ENCODE measurements at places on chromosomes 2 and 18.
A peak's percentile ranks its signal among the peaks of the same experiment; 100 is the strongest.

GRCh38 chr2:186934420-186934819, 85.5 kb upstream of the ZSWIM2 start:
- DNase-seq: no peak

- DNase-seq: no peak
Measured at GRCh38 chr2:38658613-38659012, 7.3 kb upstream of the GALM start.

DNA sequence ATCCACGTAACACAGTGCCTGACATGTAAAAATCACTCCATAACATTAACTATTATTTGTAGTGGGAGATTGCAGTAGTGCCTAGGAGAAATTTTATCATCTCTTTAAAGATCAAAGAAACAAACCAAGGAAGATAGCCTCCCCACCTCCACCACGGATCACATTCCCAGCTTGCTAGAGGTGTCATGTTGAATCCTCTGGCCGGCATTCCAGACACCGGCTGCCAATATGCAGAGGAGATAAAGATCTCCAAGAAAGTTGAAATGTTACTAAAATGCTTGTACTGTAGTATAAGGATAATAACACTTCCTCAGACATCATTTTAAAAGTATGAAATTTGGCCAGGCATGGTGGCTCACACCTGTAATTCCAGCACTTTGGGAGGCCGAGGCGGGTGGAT, 6.1 kb upstream of the ATG16L1 start:
- no peak for DNase-seq

GRCh38 chr2:174678395-174678794, 80.8 kb upstream of the WIPF1 start:
- no peak for DNase-seq

DNA sequence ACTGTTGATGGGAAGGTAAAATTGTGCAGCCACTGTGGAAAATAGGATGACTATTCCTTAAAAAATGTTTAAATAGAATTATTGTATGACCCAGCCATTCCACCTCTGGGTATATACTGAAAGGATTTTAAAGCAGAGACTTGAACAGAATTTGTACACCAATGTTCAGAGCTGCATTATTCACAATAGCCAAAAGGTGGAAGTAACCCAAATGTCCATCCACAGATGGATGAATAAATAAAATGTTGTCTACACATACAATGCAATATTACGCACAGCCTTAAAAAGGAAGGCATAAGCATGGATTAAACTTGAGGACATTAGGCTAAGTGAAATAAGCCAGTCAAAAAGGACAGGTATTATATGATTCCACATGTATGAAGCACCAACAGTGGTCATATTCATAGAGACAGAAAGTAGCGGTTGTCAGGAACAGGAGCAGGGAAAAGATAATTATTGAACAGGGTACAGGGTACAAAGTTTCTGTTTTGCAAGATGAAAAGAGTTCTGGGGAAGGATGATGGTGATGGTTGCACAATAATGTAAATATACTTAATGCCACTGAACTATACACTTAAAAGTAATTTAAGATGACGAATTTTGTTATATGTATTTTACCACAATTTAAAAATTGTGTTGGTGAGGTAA, 39.4 kb downstream of the EVA1A start:
- no peak for DNase-seq

DNA sequence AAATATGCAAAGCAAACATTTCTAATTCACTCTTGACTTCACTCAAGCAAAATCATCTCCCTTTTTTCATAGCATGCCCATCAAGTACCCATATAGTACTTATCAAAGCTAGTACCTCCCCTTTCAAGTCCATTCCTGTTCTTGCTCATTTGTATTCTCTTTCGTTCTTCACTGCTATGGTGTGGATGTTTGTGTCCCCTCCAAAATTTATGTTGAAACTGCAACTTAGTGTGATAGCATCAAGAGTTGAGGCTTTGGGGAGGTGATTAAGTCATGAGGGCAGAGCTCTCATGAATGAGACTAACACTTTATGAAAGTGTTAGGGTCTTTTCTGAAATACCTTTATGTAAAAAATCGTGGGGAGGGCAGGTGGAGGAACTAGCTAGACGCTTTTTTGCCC, 52.9 kb downstream of the RNU4ATAC start:
- DNase-seq: no peak

DNA sequence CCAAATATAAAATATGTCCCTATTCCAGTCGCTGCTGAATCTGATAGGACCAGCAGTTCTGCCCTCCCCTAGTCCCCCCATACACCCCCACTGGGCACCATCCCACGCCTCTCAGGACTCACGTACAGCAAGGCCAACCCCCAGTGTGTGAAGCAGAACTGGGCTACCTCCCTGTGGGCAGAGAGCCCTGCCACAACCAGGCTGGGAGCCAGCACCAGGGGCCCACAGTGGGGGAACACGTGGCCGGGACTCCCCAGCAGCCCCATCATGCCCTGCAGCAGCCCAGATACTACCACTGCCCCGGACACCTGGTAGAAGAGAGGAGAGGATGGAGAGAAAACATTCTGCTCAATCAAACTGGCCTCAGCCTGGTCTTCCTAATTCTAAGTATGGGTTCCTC, 1.3 kb downstream of the SLC23A3 start:
- DNase-seq: no peak

GRCh38 chr2:143603846-143604565, 474.8 kb downstream of the ARHGAP15 start:
- DNase-seq: no peak

- DNase-seq: no peak
Measured at GRCh38 chr2:212223696-212224095, 314.9 kb downstream of the ERBB4 start.

DNA sequence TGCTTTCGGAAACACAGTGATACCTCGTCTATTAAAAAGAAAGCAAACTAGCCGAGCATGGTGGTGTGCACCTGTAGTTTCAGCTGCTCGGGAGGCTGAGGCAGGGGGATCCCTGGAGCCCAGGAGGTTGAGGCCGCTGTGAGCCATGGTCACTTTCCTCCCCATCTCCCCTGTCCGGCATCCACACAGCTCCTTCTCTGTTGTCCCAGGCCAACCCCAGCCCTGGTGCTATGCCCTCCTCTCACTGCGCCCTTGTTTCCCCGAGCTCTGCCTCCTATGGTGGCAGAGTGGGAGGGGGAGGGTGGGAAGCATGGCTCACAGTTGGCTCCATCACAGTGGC, 15.4 kb downstream of the RTP5 start:
- no peak for DNase-seq

- no peak for DNase-seq
Measured at GRCh38 chr2:215697496-215697895, 261.6 kb upstream of the FN1 start.

DNA sequence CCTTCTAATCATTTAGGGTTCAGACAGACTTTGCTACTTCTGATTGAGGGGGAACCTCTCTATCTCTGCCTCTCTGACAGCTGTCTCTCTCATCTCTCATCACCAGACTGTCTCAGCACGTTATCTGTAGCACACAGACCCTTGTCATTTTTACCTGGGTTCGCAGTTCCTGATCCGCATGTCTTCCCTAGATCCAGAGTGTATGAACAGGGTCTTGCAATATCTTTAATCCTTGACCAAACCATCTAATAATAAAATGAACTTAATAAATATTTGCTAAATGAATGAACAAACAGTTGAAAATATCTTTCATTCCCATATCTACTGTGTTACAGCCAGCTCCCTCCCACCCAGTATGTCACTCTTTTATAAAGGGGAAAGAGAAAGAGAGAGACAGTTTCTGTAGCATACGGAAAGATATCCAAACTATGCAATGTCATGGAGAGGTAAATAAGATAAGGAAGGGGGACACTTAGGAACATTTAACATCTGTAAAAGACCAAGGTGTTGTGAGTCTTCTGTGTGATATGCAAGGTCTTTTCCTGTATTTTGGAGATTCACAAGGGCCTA, 507.6 kb downstream of the SUCLG1 start:
- DNase-seq: no peak

DNA sequence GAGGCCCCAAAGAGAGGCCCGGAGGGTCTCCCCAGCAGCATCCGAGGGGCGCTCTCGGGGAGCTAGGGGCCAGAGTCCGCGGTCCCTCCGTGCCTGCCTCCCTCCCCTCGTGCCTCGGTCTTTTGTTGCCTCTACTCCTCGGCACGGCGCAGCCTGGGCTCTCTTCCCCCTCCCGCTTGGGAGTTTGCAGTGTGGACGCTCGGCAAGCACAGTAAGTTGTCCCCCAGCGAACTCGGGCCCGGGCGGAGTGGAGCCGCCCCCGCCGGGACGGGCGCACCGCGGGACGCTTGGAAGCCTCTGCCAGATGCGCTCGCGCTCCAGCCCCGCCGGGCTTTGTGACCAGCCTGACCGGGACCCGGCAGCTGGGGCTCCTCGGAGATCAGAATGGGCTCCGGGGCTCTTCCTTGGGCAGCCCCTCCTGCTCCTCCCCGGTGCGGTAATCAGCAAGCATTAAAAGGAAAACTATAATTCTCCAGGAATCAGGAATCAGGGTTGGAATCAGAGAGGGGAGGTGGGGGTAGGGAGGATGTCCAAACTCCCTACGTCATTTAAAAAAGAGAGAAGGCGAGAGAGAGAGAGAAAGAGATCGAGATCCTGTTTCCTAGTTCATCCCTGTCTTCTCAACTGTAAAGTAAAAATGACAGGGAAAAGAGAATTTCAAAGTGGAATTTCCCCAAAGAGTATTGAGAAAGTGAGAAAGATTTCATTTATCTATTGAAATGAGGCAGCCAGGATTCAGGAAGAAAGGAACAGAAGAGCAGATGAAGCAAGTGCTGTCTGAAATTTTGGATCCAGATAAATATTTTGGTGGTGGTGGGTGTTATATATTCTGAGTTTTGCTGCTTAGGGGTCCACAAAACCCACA, 786 bp upstream of the TMEM200C start:
- no peak for DNase-seq

GRCh38 chr2:191950132-191950874, 103.4 kb upstream of the CAVIN2 start:
- no peak for DNase-seq

DNA sequence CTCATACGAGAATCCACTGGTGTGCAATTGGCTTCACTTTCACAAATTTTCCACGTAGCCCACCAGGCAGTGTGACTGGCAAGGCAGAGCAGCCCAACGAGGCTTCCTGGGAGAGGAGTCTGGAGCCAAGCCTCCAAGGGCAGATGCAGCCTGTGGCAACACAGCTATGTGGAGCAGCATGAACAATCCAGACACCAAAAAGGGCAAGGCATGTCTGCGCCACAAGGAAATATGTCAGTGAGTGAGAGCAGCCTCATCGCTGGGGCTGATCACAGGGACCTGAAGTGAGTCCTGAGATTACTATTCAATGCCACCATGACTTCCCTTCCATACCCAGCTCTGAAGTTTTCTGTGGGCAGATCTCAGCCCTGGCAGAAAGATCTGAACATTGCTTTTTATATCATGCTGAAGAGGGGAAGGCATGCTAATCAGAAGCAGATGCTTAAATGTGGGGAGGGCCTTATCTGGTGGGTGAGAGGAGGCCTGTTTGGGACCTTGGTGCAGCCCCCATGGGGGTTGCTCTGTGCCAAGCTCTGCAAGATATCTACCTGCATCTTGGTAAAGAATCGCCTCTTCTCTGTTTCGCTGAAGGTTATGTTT, 40.0 kb upstream of the PUM2 start:
- DNase-seq: no peak

DNA sequence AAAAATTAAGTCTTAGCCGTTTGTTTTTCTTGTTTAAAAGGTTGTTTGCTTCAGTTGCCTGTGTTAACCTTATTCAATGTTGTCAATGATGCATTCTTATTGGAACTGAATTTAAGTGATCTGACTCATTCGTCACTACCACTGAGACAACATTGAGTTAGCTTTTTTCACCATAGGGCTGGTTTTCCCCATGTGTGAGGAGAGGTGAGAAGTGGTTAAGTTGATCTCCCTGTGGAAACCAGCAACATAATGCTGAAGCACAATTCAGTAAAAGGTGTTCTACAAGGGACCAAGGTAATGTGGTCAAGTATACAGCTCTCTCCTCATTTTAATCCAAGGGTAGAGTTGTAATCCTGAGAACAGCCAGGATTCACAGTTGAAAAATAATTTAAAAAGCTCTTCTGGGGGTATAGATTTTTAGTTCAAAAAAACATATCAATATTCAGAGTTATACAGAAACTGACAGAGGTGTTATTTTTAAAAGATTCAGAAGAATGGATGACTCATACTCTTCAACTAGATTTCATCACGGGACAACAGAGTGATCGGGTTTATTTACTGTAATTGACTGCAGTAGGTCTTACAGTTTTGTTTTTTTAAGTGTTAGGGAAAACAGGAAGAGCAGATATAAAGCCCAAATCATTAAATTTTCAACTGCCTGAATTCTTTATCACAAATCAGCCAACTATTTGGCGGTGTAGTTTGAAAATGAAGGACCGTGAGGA, 12.6 kb downstream of the NOP58 start:
- no peak for DNase-seq

- DNase-seq: no peak
Measured at GRCh38 chr18:12027046-12027445, 45.7 kb downstream of the IMPA2 start.

GRCh38 chr2:45191146-45191863, 182.1 kb upstream of the SIX2 start:
- no peak for DNase-seq

DNA sequence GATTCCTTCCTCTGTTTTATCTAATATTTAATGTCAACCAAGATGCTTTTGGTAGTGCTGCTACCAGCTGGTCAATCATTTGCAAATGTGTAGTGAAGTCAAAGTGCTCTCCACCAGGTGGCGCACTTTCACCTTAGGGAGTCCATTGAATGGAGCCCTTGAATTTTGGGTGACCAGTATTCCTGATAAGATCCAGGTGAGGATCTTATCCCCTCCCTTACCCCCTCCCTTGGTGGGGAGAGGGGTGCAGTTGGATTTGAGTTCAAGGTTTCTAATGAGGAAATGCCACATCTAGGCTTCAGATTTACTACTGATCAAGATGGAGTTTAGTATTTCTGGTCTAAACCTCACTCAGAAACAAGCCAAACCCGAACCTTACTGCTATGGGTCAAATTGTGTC, 12.0 kb upstream of the E2F6 start:
- DNase-seq: peak; percentile 75

DNA sequence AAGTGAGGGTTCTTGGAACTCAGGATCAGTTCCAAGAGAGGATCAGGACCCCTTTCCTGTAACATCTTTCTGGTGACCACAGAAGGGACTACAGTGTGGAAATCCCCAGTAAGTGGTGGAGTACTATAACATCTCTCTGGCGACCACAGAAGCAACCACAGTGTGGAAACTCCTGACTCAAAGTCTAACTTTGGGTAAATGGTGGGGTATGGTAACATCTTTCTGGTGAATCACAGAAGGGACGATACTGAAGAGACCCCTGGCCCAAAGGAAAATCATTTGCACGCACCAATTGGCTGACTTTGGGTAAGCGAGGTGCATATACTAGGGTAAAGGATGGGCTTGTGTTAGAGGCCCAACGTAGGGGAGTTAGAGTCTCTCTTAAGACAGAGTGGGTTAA, 56.3 kb upstream of the GULP1 start:
- no peak for DNase-seq

- no peak for DNase-seq
Measured at GRCh38 chr18:24051031-24051947, 36.7 kb downstream of the TTC39C start.

- DNase-seq: no peak
Measured at GRCh38 chr2:175806125-175806490, 196.0 kb downstream of the LNPK start.

Data from CD4-positive, alpha-beta T cell treated with Interleukin-6 at 100 ng/mL for 8 hours (primary cell).